B cell (primary cell): ENCODE measurements at places on chromosomes 5 and 9. TPM values are rescaled to one million over a fixed set of nuclear protein-coding genes. Genes with fewer than 3 reads are reported as not detected.
A peak's percentile ranks its signal among the peaks of the same experiment; 100 is the strongest.

GRCh38 chr9:127693143-127693542 lies 13.6 kb upstream of the CFAP157 start:
- H3K27ac ChIP-seq: no peak overlapping the region
- H3K36me3 ChIP-seq: no peaks in the 10 kb centered on the region

DNA sequence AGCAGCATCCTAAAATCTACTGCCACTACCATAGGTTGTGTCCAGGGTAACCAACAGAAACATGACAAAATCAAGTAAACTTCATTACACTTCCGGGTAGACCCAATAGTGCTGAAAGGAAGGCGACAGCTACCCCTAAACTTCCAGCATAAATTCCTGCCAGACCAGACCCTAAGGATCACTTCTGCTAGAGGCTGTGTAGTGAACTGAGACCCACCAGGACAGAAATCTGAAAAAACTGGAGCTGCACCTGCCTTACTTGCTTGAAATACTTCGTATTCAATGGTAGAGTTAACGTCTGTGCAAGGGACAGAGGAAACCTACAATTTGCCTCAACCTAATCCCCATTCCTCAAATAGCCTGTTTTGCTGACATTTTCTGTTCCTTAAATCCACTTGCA lies 1.0 kb upstream of the SECISBP2 start:
- peaks cover 9% of the 10 kb centered on the region for H3K36me3 ChIP-seq

DNA sequence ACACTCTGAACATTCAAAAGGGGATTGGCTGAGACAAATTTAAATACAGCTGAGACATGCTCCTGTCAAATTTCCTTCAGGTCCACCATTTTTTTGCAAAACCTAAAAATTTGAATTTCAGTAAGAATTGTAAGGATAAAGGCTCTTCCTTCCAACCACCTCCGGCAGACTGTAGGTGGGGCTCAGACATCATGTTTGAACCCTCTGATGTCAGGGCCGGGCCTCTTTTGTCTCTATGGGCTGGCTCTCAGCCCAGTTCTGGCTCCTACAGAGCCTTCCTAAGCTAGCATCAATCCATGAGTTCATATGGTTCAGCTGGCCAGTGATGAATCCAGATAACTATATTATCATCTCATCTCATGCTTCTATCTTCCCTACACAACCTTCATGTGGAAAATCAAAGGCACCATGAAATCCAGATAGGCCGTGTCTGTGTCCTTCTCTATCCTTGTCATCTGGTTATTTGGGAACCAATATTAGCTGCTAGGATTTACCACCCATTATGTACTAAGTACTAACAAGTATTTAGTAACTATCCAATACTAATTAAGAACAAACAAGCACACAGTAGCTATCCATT lies 44.2 kb downstream of the NIPSNAP3B start:
- H3K4me3 ChIP-seq: no peak overlapping the region
- no peaks in the 10 kb centered on the region for H3K27me3 ChIP-seq
- H3K36me3 ChIP-seq: peaks cover 8% of the 10 kb centered on the region
- no peak overlapping the region for H3K27ac ChIP-seq
- no peaks in the 10 kb centered on the region for H3K4me1 ChIP-seq
- no peak for DNase-seq

GRCh38 chr5:150618588-150619281 lies 21.7 kb upstream of the SYNPO start:
- DNase-seq: no peak
- H3K4me1 ChIP-seq: peaks cover 7% of the 10 kb centered on the region
- no peaks in the 10 kb centered on the region for H3K36me3 ChIP-seq
- no peaks in the 10 kb centered on the region for H3K27me3 ChIP-seq
- no peak overlapping the region for H3K27ac ChIP-seq

DNA sequence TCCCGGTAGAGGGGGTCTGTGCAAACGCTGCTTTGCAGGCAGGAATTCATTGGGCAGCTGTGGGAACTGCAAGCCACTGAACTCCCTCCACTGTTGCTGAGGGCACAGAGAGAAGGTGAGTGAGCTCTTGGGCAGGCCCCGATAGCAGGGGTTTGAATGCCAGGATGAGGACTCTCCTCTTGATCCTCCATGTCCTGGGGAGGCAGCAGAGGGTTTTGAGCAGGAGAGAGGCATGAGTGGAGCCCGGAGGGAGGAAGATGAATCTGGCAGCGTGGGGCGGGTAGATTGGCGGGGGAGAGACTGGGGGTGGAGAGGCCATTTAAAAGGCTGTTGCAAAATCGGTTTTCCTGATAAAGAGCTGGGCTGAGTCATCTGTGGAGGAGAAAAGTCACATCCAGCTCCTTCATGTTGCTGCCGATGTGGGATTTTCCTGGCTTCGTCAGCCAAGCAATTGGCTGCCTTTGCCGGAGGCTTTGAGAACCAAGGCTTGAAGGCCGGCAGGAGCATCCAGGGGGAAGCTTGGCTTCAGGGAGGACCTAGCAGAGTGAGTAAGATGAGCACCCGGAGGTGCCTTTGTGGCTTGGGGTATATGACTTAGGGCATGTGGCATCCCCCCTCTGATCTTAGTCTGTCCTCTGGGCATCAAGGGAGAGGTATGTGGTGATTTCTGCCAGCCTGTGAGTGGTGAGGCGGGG lies at the start of gene SYNPO:
Gene SYNPO (plus strand): TSS at position 350 of the 695 bp plus-strand sequence. CDS start 7,616 bp downstream, outside the sequence.
- no peak for DNase-seq
- H3K4me1 ChIP-seq: no peaks in the 10 kb centered on the region
- no peaks in the 10 kb centered on the region for H3K27me3 ChIP-seq
- H3K4me3 ChIP-seq: no peak within 1 kb of the TSS
- H3K27ac ChIP-seq: no peak within 1 kb of the TSS

GRCh38 chr5:13348568-13348967 lies 595.9 kb downstream of the DNAH5 start:
- DNase-seq: no peak
- no peaks in the 10 kb centered on the region for H3K4me1 ChIP-seq
- H3K4me3 ChIP-seq: no peak overlapping the region
- no peaks in the 10 kb centered on the region for H3K27me3 ChIP-seq
- H3K27ac ChIP-seq: no peak overlapping the region

- H3K4me3 ChIP-seq: no peak overlapping the region
- no peaks in the 10 kb centered on the region for H3K4me1 ChIP-seq
- peaks cover 7% of the 10 kb centered on the region for H3K36me3 ChIP-seq
- H3K27ac ChIP-seq: no peak overlapping the region
- no peaks in the 10 kb centered on the region for H3K27me3 ChIP-seq
Observed at GRCh38 chr5:172251419-172251818, 32.1 kb downstream of the UBTD2 start.

- H3K27ac ChIP-seq: no peak overlapping the region
- DNase-seq: no peak
- H3K27me3 ChIP-seq: no peaks in the 10 kb centered on the region
- no peak overlapping the region for H3K4me3 ChIP-seq
- no peaks in the 10 kb centered on the region for H3K36me3 ChIP-seq
Observed at GRCh38 chr5:35668794-35669193, 51.1 kb downstream of the SPEF2 start.

- no peak overlapping the region for H3K27ac ChIP-seq
- no peaks in the 10 kb centered on the region for H3K36me3 ChIP-seq
- no peak overlapping the region for H3K4me3 ChIP-seq
- H3K4me1 ChIP-seq: no peaks in the 10 kb centered on the region
- no peak for DNase-seq
- H3K27me3 ChIP-seq: no peaks in the 10 kb centered on the region
Observed at GRCh38 chr5:157989296-157989695, 130.4 kb upstream of the CLINT1 start.

Gene ZDHHC12
- 31.0 and 47.0 TPM in 2 replicates for polyA plus RNA-seq

DNA sequence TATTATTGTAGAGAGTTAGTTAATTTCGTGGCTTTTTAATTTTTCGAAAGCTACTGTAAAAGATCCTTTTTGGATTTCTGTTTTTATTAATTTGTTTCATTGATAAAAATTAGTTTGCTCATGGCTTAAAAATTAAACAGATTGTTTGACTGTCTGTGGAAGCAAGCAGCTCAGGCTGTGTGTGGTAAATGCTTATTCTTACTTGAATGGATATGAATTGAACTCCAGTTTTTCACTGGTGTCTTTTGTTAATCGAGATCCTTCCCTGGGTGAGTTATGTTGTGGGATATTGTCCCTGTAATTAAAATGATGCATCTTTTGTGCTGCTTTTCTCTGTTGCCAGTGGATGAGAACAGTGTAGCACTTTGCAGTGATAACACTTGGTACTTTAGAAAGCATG lies 75.3 kb downstream of the PIK3R1 start:
- H3K27me3 ChIP-seq: no peaks in the 10 kb centered on the region
- no peak for DNase-seq
- peaks cover 3% of the 10 kb centered on the region for H3K36me3 ChIP-seq
- H3K4me3 ChIP-seq: no peak overlapping the region

Gene SLC45A2
- polyA plus RNA-seq: not detected in 2 replicates

GRCh38 chr5:39113354-39113953 lies 39.3 kb upstream of the RICTOR start:
- H3K27me3 ChIP-seq: no peaks in the 10 kb centered on the region
- H3K4me3 ChIP-seq: no peak overlapping the region
- no peaks in the 10 kb centered on the region for H3K4me1 ChIP-seq
- no peak for DNase-seq
- H3K27ac ChIP-seq: no peak overlapping the region

- no peak overlapping the region for H3K4me3 ChIP-seq
- peaks cover 1% of the 10 kb centered on the region for H3K36me3 ChIP-seq
- H3K27ac ChIP-seq: peak overlapping the region; percentile 87
Observed at GRCh38 chr9:98108531-98109031, 10.4 kb downstream of the TRIM14 start.
